ENCODE measurements at places on chromosomes 3 and 15.

GRCh38 chr3:175404621-175405020 lies 545.5 kb downstream of the NAALADL2 start:
- no peak for ATAC-seq

- ATAC-seq: no peak
Measured at GRCh38 chr3:29488922-29489321, 208.1 kb downstream of the RBMS3 start.

- ATAC-seq: peak; percentile 84
Measured at GRCh38 chr3:105938101-105938500, 69.3 kb upstream of the CBLB start.

- no peak for ATAC-seq
Measured at GRCh38 chr3:117618462-117618861, 908.9 kb downstream of the TUSC7 start.

GRCh38 chr3:138452436-138452835 lies 18.0 kb downstream of the ESYT3 start:
- peak; percentile 88 for ATAC-seq
